ENCODE measurements at places on chromosomes 3 and 15.

DNA sequence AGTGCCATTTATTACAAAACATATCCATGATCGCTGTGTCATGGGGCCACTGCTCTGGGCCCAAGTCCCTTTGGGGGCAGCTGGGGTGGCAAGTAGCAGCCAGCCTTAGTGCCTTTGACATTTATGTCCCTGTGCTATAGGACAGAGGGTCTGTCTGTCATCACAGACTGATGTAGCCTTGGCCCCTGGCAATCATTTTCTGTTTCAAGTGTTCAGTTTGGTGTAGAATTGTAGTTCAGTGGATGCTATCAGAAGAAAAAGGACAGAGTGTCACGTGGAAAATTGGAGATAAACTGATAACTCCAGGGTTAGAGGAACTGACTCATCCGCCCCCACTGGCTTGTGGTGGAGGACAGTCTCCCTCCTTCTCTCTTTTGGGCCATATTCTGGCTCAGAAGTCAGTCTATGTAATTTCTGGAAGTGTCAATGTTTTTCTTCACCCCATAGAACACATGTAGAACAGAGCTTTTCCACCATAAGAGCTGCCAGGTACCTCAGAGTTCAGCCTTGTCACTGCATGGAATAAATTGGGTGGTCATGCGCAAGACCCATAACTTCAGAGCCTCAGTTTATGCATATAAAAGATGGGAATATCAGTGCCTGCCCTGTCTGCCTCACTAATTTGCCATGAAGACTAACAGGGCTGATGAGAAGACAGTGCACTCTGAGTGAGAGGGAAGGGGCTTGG, 4.5 kb upstream of the MRPS22 start:
- DNase-seq, result no peak

- DNase-seq, result no peak
Observed at GRCh38 chr3:169760479-169760878, 4.4 kb downstream of the TERC start.

DNA sequence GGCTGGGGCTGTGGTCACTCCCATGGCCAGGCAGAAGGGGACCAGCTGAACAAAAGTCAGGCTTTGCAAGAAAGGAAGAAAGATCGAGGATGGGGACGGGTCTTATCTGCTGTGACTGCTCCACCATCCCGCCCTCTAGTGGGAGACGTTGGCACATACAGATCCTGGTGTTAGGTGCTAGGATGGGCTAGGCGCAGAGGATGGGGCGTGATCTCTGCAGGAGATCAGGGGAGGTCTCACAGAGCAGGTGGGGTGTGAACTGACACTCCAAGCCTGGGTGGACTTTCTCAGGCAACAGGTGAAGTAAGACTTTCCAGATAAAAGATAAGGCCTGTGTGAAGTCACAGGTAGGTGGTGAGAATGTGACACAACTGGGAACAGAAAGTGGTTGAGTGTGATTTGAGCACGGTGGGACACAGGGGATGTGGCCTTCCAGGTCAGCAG, 141.9 kb upstream of the SMAD3 start:
- no peak for DNase-seq

DNA sequence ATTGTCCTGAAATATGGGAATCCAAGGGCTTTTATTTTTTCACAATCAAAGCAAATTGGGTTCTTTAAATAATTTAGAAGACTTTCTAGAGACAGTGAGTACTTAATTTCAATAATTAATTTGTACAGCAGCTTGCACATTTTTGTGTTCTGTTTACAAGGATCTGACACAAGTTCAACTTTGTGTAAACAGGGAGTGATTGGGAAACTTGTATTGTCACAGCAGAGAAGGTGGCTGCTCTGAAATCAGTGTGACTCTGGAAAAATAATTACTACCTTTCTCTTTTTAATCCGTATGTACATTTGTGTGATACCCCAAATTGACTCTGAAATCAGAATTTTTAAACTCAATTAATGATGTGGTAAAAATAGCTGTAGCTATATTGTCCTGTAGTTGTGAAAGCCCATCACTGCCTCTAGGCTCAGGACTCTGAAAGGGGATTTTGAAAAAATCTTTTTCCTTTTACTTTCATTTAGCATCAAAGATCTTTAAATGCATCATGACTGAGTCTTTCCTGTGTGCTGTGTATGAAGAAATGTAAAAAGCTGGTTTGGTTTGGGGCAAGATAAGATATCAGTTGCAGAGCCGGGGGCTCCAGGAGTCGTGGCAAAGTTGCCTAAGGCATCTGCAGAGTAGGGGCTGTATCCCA, 45.1 kb downstream of the MFSD1 start:
- no peak for DNase-seq

DNA sequence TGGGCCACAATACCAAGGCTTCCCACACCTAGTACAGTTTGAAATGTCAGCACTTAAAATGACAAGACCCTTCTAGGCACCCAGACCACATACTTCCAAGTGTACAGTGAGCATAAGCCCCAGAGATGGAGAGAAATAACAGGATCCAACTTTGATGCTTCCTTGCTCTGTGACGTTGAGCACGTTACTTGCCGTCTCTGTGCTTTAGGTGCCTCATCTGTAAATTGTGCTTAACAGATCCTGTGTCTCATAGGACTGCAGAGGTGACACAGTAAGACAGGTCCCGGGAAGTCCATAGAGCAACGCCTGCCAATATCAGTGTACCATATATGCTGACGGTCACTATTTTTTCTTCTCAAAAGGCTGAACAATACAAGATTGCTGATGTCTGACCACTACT, 59.1 kb downstream of the LRIG1 start:
- no peak for DNase-seq

DNA sequence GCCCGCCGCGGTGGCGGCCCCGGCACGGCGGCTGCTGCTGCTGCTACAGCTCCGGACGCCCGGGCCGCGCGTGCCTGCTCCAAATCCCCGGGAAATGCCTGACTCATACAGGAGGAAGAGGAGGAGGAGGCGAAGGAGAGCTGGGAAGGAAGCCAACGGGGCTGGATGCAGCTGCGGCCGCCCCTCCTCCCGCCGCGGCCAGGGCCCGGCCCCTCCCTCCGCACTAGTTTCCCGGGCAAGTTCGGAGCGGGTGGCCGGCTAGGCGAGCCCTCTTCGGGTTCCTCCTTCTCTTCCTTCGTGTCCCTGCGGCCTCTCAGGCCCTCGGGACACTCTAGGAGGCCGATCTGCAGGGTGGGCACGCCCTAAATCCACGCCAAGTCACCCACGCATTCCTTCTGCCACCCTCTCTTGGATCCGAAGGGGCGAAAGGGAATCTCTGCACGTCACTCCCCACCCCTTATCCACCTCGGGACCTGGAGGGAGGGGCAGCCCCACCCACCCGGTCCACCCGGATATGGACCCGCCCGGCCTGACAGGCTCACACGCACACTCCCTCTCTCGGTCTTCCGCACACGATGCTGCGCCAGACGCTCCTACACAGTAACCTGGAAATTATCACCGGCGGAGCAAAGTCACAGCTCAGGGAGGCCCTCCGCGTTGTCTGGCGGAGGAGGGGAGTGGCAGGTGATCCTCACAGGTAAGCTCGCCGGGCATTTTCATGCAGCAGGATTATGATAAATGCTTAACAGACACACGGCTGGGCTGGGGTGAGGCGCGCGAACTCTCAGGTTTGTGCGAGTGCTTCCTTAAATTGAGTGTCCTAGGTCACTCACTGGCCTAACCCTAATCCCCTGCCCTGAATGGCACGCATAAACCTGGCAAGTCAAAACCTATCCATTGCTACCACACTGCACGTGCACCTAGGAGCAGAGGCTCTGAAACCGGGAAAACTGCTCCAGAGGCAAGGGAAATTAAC, at the start of the genes OSBPL10 and ZNF860:
Gene OSBPL10, minus strand, starts transcription at position 57 of the 976 bp plus-strand sequence. CDS start 83 bp downstream, outside the sequence.
Gene ZNF860, plus strand, starts transcription at position 545 of the 976 bp plus-strand sequence. CDS start 7,330 bp downstream, outside the sequence.
- DNase-seq, result peak; percentile 88

- no peak for DNase-seq
Observed at GRCh38 chr3:108673988-108674661, 83.1 kb downstream of the RETNLB start.

DNA sequence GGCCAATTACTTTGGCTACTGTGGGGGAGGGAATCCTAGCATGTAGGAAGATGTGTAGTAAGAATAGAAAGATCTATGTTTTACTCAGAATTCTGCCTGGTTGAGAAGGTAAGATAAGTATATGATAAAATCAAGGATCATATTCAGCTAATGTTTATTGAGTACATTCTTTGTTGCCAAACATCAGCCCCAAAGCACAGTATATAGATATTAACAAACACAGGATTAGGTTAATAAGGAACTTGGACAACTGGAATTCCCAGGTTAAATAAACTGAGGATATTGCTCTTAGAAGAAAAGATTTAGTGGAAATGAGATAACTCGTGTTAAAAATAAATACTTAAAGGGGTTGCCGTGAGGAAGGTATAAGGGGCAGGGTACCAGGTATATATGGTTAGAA, 129.6 kb downstream of the FILIP1L start:
- DNase-seq, result no peak

DNA sequence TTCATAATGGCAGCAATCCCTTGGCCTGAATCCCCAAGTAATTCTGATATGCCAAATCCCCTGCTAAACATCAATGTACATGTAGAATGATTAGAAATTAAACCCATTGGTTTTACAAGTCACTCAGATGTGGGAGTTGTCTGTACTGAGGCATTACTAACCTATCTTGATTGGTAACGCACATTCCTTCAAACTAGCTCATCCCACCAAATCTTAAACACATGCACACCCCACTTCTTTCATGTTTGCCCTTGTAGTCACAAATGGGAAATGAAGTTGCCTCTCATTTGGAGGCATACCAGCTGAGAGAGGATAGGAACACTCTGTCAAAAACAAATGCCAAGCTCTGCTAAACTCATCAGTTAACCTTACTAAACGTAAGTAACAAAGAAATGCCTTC, 29.1 kb upstream of the MAN2C1 start:
- DNase-seq, result no peak

DNA sequence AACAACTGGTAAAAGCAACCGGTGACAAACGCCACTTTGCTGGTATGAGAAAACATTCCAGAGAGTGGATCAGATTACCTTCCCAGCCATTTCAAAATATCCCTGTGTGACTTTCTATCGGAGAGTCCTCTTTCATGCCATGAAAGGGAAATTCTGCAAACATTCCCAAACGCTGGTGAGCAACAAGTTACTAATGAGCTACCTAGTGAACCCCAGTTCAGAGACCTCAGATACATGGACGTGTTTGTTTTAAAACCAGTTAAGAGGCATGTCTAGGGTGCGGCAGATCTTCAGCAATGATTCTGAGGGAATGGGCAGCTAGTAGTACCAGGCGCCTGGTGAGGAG, 418.2 kb upstream of the NR2F2 start:
- DNase-seq, result no peak

- DNase-seq, result peak; percentile 6
Observed at GRCh38 chr15:87267798-87268197, 988.7 kb downstream of the NTRK3 start.

DNA sequence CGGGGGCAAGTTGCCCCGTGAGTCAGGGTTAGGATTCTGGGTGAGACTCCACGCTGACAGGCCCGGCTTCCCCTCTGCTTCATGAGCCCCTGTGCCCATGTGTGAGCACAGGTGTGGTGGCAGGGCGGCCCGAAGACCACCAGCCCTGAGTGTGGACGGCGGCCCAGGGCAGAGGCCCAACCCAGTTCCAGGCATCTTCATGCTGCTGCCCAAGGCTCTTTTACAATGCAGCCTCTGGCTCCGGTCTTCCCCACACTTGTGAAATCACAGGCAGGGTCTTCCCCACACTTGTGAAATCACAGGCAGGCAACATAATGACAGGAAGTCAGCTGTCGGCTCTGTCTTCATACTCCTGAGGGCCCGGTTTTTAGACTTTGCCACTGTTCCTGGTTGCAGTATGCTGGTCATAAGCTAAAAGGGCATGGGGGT, 78.8 kb downstream of the AAGAB start:
- DNase-seq, result no peak

DNA sequence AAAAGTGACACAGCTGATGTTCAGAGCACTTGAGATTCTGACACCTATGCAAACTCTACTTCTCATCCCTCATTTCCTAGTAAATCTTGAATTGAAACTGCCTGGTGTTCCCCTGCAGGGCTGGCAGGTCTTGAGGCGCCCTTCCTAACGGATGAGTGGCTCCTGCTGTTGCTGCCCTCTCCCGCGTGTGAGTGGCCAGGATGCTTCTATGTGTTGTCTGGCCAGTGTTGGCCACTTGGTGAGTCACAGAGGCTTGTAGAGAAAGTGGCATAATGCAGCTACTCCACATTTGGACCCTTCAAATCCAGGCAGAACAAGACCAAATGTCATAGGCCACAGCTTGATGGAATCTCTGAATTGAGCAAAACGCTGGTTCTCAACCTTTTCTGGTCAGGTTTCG, 63.6 kb downstream of the MOBP start:
- DNase-seq, result no peak

DNA sequence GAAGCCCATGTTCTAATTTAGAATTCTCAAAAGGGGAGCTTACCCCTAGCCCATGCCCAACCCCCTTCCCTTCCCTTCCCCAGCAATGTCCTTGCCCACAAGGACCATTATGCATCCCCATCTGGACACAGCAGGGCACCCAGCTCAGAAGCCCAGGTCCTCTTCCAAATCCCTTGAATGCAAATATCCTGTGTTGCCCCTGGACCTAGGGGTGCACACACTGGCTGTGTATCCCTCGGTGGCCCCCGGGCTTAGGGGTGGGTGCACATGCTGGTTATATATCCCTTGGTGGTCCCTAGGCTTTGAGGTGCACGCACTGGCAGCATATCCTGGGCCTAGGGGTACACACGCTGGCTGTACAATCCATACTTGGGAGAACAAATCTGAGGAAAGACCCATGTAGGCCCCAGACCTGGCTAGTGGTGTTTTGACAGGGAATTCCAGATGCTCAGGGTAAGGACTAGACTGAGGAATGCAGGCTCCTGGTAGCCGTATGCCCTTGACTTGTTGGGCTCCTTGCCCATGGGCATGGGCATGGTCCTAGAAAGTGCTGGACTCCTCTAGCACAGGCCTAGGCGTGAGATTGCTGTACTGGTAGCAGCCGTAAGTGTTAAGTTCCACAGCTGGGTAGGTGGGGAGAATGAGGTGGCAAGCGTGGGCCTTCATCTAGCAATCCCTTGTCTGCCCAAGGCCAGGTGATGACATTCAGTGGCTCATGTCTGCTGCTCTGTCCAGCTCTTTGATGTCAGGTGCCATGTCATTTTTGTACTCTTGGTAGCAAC, 222.4 kb downstream of the OPA1 start:
- DNase-seq, result no peak

DNA sequence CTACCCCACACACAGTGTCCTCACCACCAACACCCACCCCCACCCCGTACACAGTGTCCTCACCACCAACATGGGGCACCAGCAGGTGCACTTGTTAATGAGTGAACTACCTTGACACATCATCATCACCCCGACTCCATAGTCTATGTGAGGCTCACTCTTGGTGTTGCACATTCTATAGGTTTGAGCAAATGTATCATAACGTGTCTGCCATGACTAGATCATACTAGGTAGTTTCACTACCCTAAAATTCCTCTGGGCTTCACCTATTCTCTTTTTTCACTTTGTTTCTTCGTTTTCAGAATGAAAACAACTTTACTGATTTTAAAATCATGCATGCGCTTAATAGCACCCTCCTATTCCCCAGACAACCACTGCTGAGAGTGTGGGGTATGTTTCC, 102.6 kb upstream of the SLC6A6 start:
- no peak for DNase-seq

DNA sequence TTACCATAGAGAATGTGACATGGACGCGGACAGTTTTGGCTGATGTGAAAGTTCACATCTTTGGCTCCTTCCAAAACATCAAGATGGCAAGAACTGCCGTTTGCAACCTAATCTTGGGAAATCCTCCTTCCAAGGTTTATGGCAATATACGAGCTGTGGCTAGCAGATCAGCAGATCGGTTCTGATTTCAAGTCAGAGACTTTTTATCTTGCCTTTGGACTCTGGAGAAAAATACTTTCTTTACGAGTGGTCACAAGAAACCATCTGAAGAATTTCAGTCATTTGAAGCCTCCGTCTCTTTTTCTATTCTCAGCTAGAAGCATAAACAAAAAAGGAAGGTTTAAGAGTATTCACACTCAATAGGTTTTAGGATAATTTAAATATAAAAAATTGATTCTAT, 153.5 kb upstream of the MEIS2 start:
- no peak for DNase-seq
